ENCODE measurements at places on chromosomes 2 and 18.

DNA sequence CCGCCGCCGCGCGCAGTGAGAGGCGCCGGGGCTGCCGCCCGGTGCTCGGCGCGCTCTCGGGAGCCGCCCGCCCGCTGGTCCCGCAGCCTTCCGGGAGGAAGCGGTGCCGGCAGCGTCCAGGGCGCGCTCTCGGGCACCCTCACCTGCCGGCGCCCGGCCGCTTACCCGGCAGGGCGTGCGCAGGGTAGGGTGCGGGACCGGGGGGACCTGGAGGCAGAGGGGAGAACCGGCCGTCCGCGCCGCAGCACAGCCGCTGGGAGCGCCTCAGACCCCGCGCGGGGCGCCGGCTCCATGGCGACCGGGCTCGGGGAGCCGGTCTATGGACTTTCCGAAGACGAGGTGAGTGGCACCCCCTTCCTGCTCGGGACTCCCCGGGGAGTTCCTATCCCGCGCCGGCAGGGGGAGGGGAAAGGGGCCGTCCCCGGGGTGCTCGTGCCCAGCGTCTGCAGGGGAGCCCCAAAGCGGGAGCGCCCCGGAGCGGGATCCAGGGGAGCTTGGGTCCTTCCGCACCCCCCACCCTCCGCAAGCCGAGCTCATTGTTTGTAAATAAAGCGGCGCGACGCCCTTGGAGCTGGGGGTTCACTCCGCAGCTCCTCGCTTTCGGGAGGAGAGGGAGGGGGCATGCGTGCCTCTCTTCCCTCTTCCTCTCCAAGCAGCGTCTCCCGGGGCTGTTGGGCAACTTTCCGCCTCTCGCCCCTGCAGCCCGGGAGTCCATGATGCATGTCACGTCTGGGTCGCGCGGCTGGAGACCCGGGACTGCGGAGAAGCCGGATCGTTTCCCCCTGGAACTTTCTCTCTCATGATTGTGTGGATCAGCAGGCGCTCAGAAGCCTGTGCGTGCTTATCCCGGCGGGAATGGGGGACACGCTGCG is 580 bp downstream of the NEDD4L start:
- no peak for DNase-seq

DNA sequence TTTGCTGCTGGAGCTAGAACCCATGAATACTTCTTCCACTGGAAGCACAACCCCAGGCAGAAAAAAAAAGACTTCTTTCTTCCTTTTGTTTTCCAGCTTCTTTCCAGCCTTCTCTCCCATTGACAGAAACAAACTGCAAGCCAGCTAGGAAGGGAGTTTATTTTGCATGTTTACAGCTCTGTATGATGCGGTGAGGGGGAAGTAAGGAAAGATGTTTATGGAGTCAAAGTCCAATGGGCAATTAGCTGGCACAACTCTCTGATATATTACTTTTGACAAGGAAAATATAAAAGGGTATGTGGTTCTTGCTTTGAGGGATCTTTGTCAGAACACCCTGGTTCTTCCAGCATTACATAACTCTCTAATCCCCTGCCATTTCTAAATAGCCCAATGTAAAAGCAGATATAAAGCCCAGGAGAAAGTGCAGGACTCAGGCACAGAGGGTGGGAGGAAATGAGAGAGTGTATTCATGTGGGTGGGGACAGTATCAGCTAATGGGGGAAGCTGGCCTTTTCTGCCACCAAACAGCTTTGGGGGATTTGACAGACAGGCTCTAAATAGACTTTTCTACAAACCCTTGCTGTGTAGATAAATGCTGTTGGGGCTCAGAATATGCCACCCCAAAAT is 9.3 kb upstream of the NMS start:
- DNase-seq, result no peak

- DNase-seq, result no peak
These were observed 123.6 kb downstream of the ZNF521 start for GRCh38 chr18:25228410-25228809.

DNA sequence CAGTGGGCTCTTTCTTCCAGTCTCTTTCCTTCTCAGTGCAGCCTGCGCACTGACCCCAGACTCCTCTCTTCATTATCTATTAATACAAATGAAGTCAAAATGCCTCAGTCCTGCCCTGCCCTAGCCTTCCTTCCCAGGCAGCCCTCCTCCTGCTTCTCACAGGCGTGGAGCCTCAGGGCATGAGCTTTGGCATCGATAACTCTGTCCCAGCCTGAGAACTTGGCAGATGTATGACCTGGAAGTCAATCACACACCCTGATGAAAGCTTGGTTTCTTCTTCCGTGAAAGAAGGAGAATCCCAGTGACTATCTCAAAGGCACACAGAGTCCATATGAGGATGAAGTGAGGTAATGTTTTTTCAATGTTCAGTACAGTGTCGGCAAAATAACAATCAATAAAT is 600.7 kb upstream of the ID2 start:
- no peak for DNase-seq

- no peak for DNase-seq
These were observed 39.1 kb downstream of the NTSR2 start for GRCh38 chr2:11630855-11631254.

GRCh38 chr2:82795446-82795845 is 1663.6 kb downstream of the SUCLG1 start:
- no peak for DNase-seq

GRCh38 chr2:146677280-146677679 is 1167.5 kb upstream of the ACVR2A start:
- DNase-seq, result no peak

DNA sequence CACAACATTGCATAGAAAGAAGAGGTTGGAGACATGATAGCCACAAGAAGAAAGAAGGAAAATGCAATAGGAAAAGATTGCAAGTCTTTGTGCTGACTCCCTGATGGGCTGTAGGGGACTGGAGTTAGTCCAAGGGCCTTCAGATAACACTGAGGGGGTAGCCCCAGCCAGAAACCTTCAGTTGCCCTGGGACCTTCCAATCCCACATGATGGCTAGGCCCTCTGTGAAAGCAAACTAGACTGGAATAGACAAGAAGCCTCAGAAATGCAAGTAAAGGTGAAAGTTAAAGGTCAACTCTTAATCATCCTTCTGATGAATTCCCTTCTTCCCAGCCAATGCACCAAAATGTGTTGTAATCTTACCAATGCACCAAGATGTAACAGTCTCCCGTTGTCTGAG is 19.2 kb downstream of the CMPK2 start:
- DNase-seq, result no peak

DNA sequence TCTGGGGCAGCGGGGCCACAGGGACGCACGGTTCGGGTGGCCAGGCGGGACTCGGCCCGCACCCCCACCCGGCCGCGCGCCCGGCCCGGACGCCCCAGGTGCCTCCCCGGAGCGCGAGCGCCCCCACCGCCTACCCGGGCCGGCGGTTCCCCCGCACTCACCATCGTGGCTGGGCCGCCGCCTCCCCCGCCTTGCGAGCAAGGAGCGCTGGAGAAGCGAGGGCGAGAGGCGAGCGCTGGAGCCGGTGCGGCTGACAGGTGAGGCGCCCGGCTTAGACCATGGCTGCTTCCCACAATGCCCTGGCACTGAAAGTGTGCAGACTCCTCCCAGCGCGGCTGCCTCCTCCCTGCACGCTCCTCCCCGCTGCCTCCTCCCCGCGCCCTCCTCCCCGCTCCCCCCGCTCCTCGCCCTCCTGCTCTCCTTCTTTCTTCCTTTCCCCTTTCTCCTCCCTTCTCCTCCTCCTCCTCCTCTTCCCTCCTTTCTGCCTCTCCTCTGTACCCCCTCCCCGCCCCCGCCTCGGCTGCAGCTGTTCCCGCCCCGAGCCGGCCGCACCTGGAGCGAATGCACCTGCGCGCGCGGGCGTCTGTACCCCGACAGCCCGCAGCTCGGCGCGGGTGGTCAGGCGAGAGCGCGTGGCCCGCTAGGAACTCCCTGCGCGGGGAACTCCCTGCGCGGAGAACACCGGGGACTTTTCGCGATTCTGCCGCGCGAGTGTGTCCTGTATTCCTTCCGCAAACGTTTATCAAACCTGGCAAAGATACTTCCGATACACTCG is at the start of gene AP1S3:
AP1S3 (minus strand) TSS at position 296 of the 775 bp plus-strand sequence; CDS start at position 164, 132 bp downstream.
- DNase-seq, result no peak

GRCh38 chr2:198452327-198452726 is 647.9 kb downstream of the PLCL1 start:
- no peak for DNase-seq
